ENCODE measurements at places on chromosomes 4 and X.

DNA sequence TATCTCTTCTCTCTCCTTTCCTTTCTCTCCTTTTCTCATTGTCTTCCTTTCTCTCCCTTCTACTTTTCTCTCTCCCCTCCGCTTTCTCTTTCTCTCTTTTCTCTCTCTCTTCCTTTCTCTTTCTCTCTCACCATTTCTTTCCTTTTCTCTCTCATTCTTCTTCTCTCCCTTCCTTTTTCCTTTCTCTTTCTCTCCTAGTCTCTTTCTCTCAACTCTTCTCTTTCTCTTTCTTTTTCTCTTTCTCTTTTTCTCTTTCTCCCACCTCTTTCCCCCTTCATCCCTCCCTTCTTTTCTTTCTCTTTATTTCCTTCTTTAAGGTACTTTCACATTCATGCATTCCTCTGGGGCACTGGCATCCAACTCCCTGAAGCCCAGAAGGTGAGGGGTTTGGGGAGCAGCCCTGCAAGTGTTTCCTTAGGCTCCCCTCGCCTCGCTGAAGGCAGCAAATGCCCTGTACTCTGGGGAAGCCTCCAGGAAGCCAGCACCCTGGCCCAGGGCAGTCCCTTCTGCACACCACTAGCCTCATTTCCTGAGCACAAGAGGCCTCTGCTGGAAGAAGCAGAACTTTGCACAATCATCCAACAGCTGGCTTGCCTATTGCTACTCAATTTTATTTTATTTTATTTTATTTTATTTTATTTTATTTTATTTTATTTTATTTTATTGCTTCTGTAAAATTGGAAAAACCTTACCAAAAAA is 124.2 kb downstream of the NFKB1 start:
- DNase-seq, result no peak

GRCh38 chr4:159280442-159281172 is 177.7 kb downstream of the RAPGEF2 start:
- DNase-seq, result no peak

DNA sequence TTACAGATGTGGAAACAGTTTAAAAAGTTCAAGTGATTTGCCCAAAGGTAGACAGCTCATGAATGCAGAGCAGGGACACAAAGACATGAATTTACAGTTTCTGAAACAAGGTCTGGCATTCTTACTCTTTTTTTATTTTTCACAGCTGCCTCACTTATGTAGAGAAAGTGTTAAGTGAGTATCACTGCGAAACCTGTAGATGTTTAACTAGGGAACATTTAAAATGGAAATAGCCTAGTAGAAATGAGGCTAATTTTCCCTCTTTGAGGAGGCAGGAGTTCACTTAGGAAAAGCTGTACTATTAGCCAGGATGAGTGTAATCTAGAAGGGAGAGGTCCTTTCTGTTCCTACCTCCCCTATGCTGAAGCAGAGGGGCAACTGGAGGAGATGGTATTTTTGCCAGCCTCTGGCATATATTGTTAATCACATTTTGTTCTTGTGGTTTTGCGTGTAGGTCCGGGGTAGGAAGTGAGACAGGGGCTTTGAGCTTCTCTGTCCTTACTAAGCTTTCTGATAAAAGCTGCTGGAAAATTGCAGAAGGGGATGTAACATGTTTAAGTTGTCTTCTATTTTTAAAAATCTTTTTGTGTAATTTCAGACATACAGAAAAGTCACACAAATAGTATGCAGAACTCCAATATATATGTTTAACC is 492.8 kb upstream of the NR3C2 start:
- DNase-seq, result no peak

- no peak for DNase-seq
Observed at GRCh38 chr4:127957105-127957504, 7.9 kb downstream of the MFSD8 start.

- DNase-seq, result no peak
Observed at GRCh38 chr4:1295405-1296055, 5.8 kb downstream of the MAEA start.

GRCh38 chr4:173736840-173737239 is 206.8 kb upstream of the HAND2 start:
- DNase-seq, result no peak

GRCh38 chr4:73917081-73917501 is 47.9 kb downstream of the CXCL1 start:
- DNase-seq, result no peak

- no peak for DNase-seq
Observed at GRCh38 chr4:48334900-48335384, 6.4 kb upstream of the SLAIN2 start.

GRCh38 chrX:17104433-17104832 is 158.0 kb downstream of the REPS2 start:
- DNase-seq, result no peak

- DNase-seq, result no peak
Observed at GRCh38 chr4:79759793-79760192, 313.2 kb downstream of the ANTXR2 start.

- no peak for DNase-seq
Observed at GRCh38 chr4:127993151-127993550, 27.9 kb downstream of the ABHD18 start.
